Stimulated activated CD4-positive, alpha-beta T cell treated with anti-CD3 and anti-CD28 coated beads, TNF-alpha, amount 100 ng/mL, for 1 hour (primary cell): ENCODE measurements at places on chromosomes 12 and 14.

- DNase-seq, result no peak
These were observed 22.9 kb upstream of the CACNA1C start for GRCh38 chr12:2029851-2030250.

DNA sequence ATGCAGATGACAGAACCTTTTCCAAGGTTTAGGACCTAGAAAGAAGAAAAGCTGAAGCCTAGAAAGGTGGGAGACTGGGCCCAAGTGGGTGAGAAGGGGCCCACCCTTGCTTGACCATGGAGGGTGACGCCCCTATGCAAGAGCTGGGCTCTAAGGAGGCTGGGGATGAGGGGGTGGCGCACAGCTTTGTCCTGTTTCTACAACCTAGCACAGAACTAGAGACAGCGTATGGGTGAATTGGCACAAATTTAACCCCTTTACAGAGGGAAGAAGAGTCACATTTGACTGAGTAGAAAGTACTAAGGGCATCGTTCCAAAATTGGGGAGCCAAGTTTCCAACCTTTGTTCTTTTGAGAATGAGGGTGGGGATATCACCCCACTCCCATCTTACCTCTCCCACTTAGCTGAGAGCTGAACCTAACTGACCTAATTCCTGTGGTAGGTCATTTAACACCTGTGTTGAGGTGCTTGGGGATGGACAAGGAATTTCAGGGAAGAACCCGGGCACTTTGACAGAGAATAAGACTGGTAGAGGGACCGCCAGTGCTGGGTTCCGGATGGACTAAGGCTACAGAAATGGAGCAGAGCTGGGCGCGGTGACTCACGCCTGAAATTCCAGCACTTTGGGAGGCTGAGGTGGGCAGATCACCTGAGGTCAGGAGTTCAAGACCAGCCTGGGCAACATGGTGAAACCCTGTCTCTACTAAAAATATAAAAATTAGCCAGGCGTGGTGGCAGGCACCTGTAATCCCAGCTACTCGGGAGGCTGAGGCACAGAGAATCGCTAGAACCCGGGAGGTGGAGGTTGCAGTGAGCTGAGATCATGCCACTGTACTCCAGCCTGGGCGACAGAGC lies 5.2 kb downstream of the NFKBIA start:
- DNase-seq, result no peak

DNA sequence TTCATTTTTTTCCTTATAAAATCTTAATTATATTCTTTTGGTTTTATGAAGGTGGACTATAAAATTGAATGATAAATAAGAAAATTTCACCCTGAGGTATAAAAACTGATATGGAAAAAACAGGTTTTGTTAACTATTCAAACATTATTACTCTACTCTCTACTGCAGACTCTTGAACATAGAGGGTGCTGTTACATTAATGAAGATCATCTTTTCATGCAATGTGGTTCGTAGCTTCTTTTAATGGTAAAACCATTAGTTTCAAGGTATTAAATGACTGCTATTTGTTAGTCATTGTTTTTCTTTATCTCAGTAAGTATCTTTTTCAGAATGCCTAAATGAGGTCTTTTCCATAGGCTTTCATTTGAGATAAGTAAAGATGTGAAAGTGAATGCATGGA lies 510.4 kb downstream of the SLC16A7 start:
- no peak for DNase-seq

- DNase-seq, result no peak
These were observed 4.9 kb downstream of the KLRC1 start for GRCh38 chr12:10448236-10448635.

DNA sequence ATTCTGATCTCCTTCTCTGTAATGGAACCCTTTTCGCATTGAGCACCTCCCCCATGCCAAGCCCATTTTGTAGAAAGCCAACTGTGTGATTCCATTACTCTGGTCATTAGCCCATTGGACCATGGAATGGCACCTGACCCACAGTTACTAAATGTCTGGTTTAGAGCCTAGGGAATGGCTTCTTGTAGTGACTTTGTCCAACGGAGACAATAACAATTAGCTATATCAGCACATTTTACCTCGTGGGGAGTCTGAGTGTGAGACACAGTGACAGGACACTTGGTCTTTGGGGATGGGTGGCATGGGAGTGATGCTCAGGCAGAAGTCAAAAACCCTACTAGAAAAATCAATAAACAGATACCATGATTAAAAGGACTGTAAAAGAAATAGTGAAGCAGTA lies 10.4 kb downstream of the SLC10A1 start:
- no peak for DNase-seq

DNA sequence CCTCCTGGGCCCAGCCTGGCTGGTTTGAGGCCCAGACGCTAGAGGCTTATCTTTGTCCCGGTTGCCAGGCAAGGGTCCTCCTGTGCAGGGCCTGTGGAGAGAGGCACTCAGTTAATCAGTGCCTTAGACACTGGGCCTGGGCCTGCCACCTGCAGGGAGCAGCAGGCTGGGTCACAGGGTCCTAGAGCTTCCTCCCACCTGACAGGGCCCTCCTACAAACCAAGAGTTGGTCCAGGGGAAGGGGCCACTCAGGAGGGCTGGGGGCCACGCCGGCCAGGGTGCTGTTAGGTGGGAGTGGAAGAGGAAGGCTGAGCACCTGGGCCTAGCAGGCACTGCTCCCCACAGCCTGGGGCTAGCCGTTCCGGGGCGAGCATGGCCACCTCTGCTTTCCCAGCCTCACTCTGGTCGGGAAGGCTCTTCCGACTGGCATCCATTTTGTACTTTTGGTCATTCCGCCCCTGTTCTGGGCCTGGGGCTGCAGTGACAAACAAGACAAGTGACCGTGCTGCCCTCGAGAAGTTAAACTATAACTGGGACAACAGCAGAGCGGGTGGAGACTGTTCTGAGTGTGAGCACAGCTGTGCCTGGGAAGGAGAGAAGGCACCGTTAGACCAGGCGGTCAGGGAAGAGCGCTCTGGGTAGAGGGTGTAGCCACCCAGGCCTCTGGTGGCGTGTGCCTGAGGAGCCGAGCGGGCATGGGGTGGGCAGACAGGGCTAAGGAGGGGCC lies 27.2 kb downstream of the FBRSL1 start:
- no peak for DNase-seq

- no peak for DNase-seq
These were observed 53.8 kb downstream of the MIS18BP1 start for GRCh38 chr14:45199230-45199629.

GRCh38 chr12:49647827-49648711 lies 24.7 kb downstream of the PRPF40B start:
- DNase-seq, result no peak

- DNase-seq, result no peak
These were observed 140.3 kb downstream of the SLC38A6 start for GRCh38 chr14:61121355-61121787.

DNA sequence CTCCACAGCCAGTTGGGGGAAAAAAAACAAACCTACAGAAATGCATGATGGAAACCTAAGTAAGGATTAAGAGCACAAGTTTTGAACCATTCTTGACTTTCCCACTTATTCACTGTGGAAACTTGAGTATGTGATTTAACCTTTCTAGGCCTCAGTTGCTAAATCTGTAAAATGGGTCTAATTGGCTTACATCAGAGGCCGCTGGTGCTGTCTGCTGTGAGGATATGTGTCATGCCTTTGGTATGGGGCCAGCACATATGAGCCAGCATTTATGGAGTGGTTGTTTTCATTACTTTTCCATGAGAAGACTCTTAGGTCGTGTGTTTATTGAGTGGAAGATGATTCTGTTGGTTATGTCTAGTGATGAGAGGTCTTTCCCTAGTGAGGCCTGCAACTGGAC lies 102.4 kb downstream of the ESR2 start:
- DNase-seq, result no peak
